ENCODE measurements at places on chromosomes 12 and 14. TPM values are rescaled to one million over a fixed set of nuclear protein-coding genes. Genes with fewer than 3 reads are reported as not detected.

Gene SDR9C7
- not detected for total RNA-seq

Gene FAM186B
- 0.37 TPM for total RNA-seq

Gene PLEKHD1
- total RNA-seq, result 0.99 TPM

Gene GSC
- 0.60 TPM for total RNA-seq

Gene PPP1R1A
- not detected for total RNA-seq

Gene TMEM229B
- total RNA-seq, result 12.7 TPM

Gene DYNLL1
- total RNA-seq, result 70.2 TPM

Gene TSHR
- 0.50 TPM for total RNA-seq

Gene GLIPR1L1
- total RNA-seq, result not detected

Gene AKAP5
- 0.12 TPM for total RNA-seq

Gene TAS2R14
- 2.4 TPM for total RNA-seq

Gene POC1B
- 22.0 TPM for total RNA-seq

Gene DACT1
- total RNA-seq, result 0.91 TPM

Gene CABP1
- total RNA-seq, result not detected

Gene JKAMP
- total RNA-seq, result 17.7 TPM

Gene OLR1
- 0.15 TPM for total RNA-seq

Gene SAMD15
- 0.32 TPM for total RNA-seq

Gene ASCL4
- not detected for total RNA-seq

Gene POLE2
- total RNA-seq, result 1.0 TPM

Gene EGLN3
- 16.9 TPM for total RNA-seq

Gene DEGS2
- total RNA-seq, result not detected

Gene MYH7
- total RNA-seq, result not detected

Gene RFLNA
- total RNA-seq, result not detected

Gene RHEBL1
- 8.1 TPM for total RNA-seq

All from T-helper 17 cell (primary cell).